HCT116 (cell line): ENCODE measurements at places on chromosomes 13 and 19.
A peak's percentile ranks its signal among the peaks of the same experiment; 100 is the strongest.

DNA sequence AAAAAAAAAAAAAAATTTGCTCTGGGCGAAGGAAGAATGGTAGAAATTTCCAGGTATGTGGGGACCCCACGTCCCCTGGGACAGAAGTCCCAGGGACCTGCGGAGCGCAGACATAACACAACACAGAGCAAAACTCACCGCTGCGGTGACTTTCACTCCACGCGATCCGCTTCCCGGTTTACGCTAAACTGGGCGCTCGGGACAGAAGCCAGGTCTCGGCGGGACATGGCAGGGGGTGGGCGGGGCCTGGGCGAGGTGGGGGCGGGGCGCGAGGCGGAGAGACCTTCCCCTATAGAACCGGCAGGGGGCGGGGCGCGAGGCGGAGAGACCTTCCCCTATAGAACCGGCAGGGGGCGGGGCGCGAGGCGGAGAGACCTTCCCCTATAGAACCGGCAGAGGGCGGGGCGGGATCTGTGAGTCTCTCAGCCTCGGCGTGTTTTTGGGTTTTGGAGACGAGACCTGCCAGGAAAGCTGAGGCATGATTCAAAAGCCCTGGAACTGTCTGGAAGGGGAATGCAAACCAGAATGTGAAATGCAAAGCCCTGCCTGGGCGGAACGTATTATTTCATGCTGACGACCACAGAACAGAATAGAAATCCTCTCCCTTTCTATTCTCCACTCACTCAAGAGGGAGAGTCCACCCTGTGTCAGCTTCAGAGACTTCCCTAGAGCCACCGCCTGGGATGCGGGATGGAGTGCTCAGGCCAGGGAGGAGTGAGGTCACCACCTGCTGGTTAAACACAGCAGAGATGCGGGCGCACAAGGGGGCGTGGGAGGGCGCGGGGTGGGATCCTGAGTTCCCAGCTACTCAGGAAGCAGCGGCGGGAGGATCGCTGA, 20.2 kb upstream of the ERVV-1 start:
- peak; percentile 32 for DNase-seq

DNA sequence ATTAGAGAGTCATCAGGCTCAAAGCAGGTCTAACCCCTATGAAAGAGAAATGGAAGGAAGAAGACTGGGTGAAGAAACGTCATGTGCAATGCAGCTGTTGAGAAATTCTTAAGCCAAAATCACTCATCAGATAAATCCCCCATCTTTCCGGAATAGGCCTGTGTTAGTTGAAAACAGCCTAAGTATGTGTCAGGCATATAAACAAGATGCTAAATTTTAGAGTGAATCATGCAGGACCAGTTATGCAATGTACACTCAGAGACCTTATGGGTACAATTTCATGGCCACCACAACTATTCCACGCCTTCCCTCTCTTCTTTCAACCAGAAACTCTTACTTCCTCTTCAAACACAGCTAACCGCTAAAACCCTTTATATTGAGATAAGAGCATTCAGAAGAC, 717.7 kb upstream of the ATXN8OS start:
- no peak for DNase-seq

GRCh38 chr13:29397265-29397664, 198.2 kb downstream of the SLC7A1 start:
- no peak for DNase-seq

DNA sequence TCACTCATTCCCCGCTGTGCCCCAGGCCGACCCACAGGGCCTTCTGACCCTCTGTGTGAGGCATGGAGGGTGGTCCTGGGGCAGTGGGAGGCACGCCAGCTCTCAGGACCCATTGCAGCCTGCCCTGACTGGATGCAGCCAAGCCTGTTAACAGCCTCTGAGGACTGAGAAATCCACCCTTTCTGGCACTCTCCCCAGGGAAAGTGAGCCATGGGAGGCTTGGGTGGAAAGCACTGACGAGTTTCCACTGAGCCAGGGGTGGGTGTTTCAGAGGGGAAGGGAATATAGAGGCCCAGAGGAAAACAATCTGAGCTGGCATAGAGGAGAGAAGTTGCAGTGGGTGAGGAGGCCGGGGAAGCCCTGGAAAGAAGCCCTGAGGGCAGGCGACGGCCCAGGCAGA, 30.6 kb upstream of the SLC7A10 start:
- DNase-seq = no peak

DNA sequence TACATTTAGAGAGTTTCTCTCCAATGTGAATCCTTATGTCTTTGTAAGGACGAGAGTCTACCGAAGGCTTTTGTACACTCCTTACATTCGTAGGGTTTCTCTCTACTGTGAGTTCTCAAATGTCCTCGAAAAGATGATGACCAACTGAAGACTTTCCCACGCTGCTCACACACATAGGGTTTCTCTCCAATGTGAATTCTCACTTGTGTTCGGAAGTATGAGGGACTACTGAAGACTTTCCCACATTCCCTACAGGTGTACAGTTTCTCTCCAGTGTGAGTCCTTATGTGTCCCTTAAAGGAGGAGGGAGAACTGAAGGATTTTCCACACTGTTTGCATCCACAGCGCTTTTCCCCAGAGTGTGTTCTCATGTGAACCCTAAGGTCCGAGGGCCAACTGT, 4.0 kb upstream of the ZNF57 start:
- DNase-seq = no peak

DNA sequence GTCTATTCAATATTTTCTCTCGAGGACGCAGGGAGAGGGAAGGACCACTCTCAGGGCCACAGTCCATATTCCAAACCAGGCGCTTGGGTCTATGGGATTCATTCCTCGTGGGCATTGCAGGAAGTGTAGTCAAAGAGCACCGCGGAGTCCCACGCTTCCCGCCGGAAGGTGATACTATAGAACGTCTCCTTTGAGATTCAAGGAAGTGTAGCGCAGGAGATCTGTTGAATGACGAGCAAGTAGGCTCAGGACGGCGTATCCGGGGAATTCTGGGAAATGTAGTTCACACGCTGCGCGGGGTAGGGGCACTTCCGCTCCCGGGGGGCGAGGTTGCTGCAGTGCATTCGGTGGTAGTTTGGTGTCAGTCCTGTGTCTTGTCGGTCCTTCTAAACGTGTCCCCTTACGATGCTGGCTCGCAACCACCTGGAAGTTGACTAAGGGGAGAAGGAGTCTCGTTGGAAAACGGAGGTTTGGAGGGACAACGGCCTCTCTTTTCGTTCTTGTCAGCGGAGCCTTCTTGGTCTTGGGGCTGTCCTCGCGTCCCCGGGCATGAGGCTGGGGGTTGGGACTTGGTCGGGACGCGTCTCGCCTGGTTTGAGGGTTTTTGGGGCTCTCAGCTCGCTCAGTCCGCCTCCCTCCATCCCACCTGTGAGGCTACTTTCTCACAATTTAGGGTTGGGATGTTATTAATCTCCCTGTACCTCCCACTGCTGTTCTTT, at the start of gene ZNF284:
Gene ZNF284 (plus strand): TSS at position 336 of the 719 bp plus-strand sequence. CDS start 4,231 bp downstream, outside the sequence.
- no peak for DNase-seq

DNA sequence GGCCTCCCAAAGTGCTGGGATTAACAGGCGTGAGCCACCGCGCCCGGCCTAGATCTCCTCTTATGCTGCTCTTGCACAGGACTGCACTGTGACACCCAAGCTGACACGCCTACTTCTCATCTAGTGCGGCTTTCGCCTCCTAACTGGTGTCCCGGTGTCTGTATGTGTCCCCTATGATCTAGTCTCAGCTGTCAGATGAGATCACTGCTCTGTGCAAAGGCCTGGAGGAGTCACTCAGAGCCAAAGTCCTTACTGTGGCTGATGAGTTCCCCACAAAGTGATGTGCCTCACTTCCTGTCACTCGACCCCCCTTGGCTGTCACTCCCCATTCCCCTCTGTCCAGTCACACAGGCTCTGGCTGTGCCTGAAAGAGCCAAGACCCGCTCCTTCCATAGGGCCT, 2.5 kb downstream of the ZNF556 start:
- no peak for DNase-seq

GRCh38 chr19:16614941-16615340, 13.1 kb downstream of the MED26 start:
- no peak for DNase-seq
